ENCODE measurements at places on chromosomes 2 and 18.
A peak's percentile ranks its signal among the peaks of the same experiment; 100 is the strongest.

GRCh38 chr18:78158943-78159342, 820.7 kb upstream of the SALL3 start:
- no peak for DNase-seq

GRCh38 chr2:189580241-189580651, 340 bp downstream of the SLC40A1 start:
- peak; percentile 12 for DNase-seq

GRCh38 chr18:58032233-58032632, 11.8 kb upstream of the NEDD4L start:
- DNase-seq = no peak

DNA sequence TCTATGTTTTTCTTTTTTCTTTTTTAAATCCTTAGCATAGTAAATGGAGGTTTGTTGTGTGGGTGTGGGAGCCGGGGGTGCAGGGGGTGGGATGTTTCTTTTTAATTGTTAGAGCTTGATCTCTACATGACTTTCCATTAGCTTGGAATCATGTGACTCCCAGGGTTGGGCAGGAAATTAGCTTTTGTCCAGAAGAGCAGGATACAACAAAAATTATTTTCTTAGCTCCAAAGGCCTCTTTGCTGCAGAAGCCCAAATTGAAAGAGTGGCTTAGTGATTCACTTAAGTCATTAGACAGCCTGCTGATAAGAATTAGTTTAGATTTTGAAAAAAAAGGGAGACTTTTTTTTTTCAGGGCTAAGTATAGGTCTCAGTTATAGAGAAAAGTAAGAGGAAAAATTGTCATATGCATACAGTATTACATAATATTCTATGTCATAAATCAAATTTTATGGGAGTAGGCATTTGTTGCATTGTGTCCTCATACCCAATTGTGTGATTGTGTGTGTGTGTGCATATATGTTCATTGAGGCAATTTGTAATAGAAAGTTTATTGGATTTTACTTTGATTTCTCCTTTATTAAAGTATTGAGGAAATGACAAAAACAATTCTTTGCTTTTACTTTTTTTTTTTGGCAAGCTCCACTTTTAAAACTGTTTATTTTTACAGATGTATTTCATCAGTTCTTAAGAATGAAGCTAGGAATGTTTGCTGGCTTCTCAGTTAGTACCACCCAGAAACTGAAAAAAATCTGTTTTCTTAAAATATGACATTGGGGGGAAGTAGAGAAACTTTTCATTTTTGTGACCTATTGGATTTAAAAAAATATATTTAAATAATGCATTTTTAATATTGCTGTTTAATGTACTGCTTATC, 47.4 kb downstream of the TSPYL6 start:
- no peak for DNase-seq

- no peak for DNase-seq
Measured at GRCh38 chr2:7015007-7015950, 98.1 kb downstream of the RNF144A start.

GRCh38 chr2:181904022-181904632, 12.6 kb downstream of the ITPRID2 start:
- DNase-seq = peak; percentile 15

- no peak for DNase-seq
Measured at GRCh38 chr18:6150430-6150829, 255.1 kb upstream of the TMEM200C start.

- no peak for DNase-seq
Measured at GRCh38 chr2:31511376-31511775, 69.4 kb downstream of the SRD5A2 start.

GRCh38 chr2:136091899-136092298, 26.1 kb downstream of the CXCR4 start:
- DNase-seq = no peak

GRCh38 chr2:227827143-227827542, 13.5 kb downstream of the CCL20 start:
- DNase-seq = no peak
